Activated CD4-positive, alpha-beta T cell treated with anti-CD3 and anti-CD28 coated beads, Interleukin-2, amount 50 U/mL, for 1 hour (primary cell): ENCODE measurements at places on chromosomes 4 and X.
A peak's percentile ranks its signal among the peaks of the same experiment; 100 is the strongest.

GRCh38 chr4:150573534-150573933, 8.4 kb upstream of the MAB21L2 start:
- no peak for DNase-seq

- no peak for DNase-seq
These were observed 16.9 kb downstream of the ZBTB49 start for GRCh38 chr4:4306920-4307319.

DNA sequence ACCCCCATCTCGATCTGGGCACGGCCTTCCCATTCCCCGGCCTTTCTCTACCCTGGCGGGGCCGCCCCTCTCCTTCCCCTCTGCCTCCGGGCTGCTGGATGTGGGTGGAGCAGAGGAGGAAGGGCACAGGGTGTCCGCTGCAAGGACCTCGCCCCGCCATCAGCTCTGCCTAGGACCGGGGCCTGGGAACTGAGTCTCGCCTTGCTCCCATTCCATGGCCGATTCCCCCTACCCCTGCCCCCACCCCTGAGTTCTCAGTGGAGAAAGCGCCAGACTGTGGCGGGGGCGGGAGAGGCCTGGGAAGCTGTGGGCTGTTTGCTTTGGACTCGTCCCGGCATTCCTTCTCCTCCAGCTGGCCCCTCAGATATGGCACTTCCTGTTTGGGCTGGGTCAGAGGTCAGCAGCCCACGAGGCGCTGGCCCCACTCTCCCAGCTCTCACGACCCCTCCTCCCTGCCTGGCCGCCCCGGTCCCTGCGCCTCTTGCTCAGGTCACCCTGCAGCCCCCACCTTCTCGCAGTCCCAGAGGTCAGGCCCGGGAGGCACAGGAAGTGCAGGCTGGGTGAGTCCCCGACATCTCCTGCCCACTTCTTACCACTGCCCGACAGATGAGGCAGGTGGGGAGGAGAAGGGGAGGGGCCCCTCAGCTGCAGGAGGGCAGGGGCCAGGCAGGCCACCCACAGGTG, 6.4 kb upstream of the BGN start:
- no peak for DNase-seq

GRCh38 chr4:182225257-182225852, 17.8 kb upstream of the TENM3 start:
- DNase-seq, result no peak

DNA sequence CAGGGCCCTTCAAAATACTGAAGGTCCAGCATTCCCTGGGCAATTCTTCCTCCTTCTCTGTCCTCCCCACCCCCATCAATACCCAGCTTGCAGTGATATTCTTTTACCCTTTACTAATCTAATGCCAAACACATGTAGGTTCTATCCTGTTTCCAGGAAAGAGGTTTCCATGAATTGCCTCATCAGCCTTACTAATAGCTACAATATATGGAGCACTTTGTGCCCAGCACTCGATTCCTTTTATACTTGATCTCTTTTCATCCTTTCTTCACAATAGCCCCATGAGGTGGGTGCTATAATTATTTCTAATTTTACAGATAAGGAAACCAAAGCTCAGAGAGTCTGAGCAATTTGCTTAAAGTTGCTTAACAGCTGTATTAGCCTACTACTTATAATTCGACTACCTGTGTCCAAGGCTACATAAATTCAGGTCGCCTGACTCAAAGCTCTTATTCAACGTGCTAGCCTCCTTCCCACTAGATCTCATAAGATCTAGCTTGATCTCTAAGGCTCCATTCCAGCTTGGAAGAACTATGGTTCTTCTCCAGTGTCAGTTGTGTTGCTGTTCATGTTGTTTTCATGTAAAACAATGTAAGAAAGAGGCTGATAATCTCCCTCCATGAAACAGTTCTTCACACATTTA, 229.6 kb upstream of the PGRMC2 start:
- DNase-seq, result no peak

DNA sequence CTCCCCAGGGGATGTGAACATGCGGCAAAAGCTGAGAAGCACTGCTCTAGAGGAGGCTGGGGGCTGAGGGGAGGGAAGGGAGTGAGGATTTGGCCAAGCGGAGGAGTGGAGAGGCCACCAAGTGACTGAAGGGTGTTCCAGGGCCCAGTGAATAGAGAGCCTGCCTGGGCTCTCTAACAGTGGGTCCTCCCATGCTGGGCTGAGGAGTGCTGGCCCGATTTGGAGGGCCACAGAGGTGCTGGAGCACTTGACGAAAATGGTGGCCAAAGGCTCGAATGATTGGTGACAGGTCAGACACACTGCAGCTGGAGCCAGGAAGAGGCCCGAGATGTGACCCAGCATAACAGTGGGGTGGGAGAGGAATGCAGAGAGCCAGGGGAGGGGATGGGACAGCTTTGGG, 37.5 kb upstream of the MAP3K15 start:
- no peak for DNase-seq

GRCh38 chr4:150258569-150258968, 180.3 kb downstream of the DCLK2 start:
- no peak for DNase-seq

DNA sequence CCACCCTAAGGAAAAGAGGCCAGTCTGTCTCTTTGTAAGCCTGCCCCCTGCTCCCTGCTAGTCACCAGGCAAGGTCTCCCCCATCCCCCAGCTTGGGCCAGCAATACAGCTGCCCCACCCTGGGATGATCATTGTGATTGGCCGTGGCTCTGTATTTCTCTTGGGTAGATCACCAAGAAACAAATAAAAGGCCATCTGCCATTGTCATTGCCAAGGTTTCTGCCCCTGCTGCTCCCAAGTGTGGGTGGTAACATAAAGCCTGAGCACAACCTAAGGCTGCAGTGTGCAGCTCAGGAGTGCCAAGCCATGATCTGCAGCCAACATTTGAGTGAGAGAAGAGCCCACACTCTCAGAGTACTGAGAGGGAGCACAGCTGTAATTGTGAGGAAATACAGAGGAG, 241.0 kb upstream of the POF1B start:
- no peak for DNase-seq

- DNase-seq, result no peak
These were observed 11.7 kb downstream of the OPHN1 start for GRCh38 chrX:68421636-68422035.

GRCh38 chr4:171710743-171711142, 102.5 kb upstream of the GALNTL6 start:
- no peak for DNase-seq

- no peak for DNase-seq
These were observed 95.6 kb downstream of the PHOX2B start for GRCh38 chr4:41652971-41653370.

- DNase-seq, result no peak
These were observed 11.6 kb downstream of the ARHGAP24 start for GRCh38 chr4:85486425-85487086.

DNA sequence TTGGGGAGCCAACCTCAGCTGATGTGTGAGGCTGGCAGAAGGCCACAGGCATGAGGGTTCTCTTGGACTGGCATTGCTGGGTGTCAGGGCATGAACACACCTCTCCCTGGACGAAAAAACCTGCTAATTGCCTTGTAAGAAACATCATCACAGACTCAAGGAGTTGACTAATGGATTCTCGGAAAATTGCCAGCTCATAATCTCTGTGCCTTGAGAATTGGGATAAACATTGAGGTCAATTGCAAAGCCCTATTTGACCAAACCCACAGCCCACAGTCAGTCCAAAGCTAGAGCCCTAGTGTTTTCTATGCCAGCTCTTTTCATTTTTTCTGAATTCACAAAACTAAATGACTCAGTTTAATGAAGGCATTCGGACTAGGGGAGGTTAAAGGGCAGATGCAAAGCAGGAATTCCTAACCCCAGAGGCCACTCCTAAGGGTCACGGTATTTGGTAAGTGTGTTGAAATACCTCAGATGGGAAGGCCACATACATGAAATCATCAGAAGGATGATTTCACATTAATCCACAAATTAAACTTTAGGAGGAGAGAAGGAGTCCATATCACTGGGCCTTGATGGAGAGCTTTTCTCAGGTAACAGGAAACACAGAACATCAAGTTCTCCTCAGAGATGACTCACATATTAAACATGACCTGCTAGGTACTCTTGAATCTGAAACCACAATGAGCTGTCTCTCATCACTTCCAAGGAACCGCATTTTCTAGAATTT, 39.0 kb upstream of the RASL11B start:
- no peak for DNase-seq

GRCh38 chr4:151687021-151687640, 73.7 kb downstream of the GATB start:
- DNase-seq, result no peak

GRCh38 chrX:108071578-108071977, 19.8 kb downstream of the PSMD10 start:
- no peak for DNase-seq

DNA sequence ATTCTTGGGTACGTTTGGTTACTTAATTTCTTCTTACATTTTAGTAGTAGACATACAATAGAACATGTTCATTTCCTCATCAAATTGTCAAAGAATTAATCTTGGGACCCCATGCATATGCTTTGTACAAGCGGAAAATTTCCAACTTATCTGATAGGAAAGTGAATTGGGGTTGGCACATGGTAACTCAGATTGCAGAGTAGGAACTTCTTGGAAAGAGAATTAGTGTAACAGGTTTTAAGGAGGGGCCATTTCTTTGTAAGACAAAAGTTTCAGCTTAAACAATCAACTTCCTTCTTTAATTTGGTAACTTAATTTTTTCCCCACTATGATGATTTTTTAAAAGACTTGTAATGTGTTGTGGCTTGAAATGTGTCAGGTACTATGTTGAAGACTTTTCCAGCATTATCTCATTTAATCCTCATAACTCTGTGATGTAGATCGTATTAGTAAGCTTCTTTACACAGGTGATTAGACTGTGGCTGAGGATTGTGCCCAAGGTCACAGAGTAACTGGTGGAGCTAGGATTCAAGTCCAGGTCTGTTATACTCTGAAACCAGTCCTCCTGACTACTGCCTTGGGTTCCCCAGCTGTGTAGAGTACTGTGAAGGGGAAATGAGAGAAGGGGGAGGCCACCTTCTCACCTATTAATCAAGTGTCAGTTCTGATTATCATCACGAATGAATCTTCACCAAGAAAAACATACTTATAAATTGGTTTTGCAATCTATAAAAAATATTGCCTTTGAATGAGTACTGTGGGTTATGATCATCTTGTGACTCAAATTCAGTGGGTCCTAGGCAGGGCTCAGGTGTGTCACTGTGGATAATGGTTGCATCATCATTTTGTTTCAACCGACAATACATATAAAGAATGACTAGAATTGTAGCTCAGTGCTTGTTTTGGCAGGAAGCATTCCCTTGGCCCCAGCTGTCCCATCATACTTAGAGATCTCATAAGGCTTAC, 4.3 kb downstream of the GK start:
- no peak for DNase-seq

DNA sequence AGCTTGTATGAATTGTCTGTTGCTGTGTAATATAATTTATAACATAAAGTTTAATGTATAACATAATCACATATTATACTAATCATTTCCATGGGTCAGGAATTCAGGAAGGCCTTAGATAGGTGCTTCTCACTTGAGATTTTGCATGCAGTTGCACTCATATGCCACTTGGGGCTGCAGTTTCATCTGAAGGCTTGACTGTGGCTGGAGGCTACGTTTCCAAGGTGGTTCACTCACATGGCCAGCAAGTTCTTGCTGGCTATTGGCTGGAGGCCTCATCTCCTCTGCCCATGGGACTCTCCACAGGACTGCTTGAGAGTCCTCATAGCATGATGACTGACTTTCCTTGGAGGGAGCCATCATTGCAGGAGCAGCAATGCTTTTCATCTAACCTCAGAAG, 53.4 kb upstream of the STX18 start:
- DNase-seq, result no peak

DNA sequence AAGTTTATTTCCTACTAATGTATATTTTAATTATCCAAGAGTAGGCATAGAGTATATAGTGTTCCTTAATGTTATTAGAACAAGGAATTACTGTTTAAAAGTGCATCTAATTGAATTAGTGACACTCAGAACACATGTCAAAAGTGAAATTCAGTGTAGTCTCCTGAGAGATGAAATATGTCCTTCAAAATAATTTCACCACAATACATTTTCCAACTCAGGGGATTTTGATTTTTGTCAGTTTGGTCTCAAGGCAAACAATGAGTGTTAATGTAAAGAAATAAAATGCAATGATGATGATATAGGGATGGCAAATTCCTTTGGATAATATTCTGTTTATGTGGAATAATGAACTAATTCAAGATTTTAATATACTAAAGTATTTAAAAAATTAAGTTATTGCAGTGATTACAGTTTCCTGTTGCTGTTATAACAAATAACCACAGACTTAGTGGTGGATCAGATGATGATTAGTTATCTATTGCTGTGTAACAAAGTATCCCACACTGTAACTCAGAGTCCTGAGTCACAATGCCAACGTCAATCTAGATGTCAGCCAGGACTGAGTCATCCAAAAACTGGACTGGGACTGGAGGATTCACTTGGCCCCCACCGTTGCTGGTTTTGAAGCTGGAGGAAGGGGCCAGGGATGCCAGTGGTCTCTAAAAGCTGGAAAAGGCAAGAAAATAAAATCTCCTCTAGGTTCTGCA, 148.0 kb upstream of the SLC7A11 start:
- DNase-seq, result no peak

DNA sequence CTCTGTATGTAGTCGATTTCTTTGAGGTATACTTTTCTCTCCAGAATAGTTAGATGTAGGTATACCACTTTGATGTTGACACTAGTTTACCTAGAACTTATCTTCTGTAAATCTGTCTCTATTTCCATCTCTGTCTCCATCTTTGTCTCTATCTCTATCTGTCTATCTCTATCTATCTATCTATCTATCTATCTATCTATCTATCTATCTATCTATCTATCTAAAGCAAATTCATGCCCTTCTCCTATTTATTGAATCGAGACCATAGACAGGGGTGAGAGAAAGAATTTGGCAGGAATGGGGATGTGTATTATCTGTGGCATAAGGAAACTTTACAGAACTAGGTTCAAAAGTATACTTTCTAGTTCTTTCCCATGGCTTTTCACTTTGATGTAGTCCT, 21.4 kb downstream of the HPRT1 start:
- DNase-seq, result no peak

GRCh38 chrX:132737743-132738142, 220.7 kb downstream of the HS6ST2 start:
- DNase-seq, result peak; percentile 0
